ENCODE measurements at places on chromosomes 5 and 9. TPM values are rescaled to one million over a fixed set of nuclear protein-coding genes. Genes with fewer than 3 reads are reported as not detected.
A peak's percentile ranks its signal among the peaks of the same experiment; 100 is the strongest.

- no peak for DNase-seq
Measured at GRCh38 chr5:98187945-98188344, 585.5 kb upstream of the RGMB start.

- DNase-seq, result peak; percentile 28
Measured at GRCh38 chr9:4769321-4770080, 23.2 kb upstream of the RCL1 start.

DNA sequence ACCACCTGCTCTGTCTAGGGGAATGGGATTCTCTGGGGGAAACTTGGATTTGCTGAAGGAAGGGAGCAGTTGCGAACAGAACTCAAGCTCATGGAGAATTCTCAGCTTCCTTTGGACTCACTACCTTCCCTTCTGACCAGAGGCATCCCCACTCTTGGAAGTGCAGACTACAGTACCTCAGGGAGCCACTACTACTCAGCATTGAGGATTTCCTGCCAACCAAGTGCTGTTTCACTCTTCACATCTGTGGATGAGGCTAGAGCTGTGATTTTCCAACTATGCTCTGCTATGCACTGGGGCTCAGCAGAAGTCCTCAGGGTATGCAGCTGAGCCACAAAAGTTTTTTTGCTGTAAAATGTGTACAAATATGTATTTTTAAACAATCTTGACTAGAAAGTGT lies 43.9 kb downstream of the MACROH2A1 start:
- DNase-seq, result no peak

GRCh38 chr9:12776513-12777055 lies 1.8 kb downstream of the LURAP1L start:
- DNase-seq, result no peak

BHMT2 gene
- not detected for total RNA-seq

FAM219A gene
- total RNA-seq, result 13.2 TPM
